Central memory CD4-positive, alpha-beta T cell (primary cell): ENCODE measurements at places on chromosomes 2 and 18.

DNA sequence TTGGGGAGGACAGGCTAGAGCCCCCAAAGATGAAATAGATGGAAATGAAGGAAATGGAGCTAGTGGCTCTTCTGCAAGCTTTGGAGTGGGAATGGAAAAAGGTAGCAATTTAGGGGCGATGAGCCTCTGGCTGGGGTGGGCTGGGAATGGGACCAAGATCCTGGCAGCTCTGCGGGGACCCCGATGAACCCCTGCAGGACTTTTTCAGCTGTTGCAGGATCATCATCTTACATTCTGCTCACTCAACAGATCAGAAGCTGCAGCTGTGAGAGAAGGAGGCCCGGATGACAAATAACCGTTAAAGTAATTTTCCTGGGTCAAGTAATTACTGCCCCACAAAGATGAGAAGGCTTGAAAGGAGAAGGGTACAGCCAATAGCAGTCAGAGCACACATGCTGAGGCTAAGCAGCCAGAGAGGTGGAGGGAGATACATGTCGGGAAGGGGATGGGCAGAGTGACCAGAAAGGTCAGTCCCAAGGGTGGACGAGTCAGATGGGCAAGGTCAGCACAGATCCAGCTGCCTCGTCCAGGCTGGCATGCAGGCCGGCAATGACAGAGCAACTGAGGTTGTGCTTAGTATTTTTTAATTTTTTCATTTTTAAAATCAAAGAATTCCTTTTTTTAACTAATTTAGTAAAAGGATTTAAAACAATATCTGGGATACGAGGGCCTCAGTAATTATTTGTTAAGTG, 245.0 kb upstream of the RAB6C start:
- DNase-seq = no peak

- DNase-seq = no peak
Observed at GRCh38 chr2:128360711-128361110, 42.0 kb upstream of the HS6ST1 start.

DNA sequence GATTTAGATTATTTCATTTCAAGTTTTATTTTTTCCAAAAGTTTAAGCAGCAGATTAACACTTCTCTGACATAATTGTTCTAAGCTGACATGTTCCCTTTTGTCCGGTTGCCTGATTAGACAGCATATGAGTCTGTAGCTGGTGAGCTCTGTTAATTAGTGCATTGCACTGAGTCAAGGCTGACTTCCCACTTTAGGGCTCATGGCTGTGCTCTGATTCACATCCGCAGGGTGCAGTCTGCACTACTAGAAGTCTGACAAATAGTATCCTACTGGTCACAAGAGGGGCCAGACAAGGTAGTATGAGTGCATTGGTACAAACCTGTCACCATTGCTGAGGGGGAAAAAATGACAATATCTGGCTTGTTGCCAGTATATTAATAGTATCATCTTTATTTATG, 443.9 kb upstream of the ZNF804A start:
- no peak for DNase-seq

GRCh38 chr2:147327613-147328012, 517.2 kb upstream of the ACVR2A start:
- no peak for DNase-seq

DNA sequence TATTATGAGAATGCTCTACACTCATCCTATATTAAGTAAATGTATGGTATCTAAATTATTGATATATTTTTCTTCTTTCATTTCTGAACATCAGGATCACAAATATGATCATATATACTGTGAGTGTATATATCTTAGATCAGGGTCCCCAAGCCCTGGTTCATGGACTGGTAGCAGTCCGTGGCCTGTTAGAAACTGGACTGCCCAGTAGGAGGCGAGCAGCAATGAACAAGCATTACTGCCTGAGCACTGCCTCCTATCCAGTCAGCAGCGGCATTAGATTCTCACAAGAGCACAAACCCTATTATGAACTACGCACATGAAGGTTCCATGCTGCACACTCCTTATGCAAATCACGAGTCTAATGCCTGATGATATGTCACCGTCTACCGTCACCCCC, 1247.1 kb upstream of the NXPH2 start:
- no peak for DNase-seq

- no peak for DNase-seq
Observed at GRCh38 chr2:100779908-100780202, 40.1 kb upstream of the NPAS2 start.

- no peak for DNase-seq
Observed at GRCh38 chr2:169012812-169013627, 18.1 kb downstream of the ABCB11 start.

GRCh38 chr2:122193622-122194021, 438.2 kb downstream of the TSN start:
- DNase-seq = no peak

GRCh38 chr18:38940863-38941531, 1375.4 kb upstream of the CELF4 start:
- DNase-seq = peak; percentile 80

DNA sequence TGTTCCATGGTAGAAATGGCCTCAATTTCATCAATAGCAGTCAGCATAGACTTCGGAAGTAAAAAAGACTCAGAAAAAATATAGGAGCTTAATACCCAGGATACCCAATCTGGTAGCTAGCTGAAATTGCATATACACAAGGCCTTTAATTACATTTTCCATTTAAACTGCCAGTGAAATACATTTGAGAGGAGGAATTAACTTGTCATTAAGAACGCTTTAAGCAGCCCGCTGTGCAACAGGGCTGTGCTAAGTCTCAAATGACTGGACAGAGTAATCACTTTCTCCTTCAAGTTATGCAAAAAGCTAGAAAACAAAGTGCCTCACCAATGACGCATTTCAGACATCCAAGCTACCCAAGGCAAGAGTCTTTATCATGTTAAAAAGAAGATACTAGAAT, 558.8 kb downstream of the MBD2 start:
- DNase-seq = no peak

GRCh38 chr2:241788572-241788971, 11.9 kb downstream of the GAL3ST2 start:
- DNase-seq = no peak

GRCh38 chr2:239711911-239712570, 311.2 kb upstream of the HDAC4 start:
- no peak for DNase-seq

GRCh38 chr18:61368001-61368400, 34.8 kb downstream of the CDH20 start:
- no peak for DNase-seq

- DNase-seq = no peak
Observed at GRCh38 chr2:113225263-113226259, 51.8 kb downstream of the PSD4 start.

DNA sequence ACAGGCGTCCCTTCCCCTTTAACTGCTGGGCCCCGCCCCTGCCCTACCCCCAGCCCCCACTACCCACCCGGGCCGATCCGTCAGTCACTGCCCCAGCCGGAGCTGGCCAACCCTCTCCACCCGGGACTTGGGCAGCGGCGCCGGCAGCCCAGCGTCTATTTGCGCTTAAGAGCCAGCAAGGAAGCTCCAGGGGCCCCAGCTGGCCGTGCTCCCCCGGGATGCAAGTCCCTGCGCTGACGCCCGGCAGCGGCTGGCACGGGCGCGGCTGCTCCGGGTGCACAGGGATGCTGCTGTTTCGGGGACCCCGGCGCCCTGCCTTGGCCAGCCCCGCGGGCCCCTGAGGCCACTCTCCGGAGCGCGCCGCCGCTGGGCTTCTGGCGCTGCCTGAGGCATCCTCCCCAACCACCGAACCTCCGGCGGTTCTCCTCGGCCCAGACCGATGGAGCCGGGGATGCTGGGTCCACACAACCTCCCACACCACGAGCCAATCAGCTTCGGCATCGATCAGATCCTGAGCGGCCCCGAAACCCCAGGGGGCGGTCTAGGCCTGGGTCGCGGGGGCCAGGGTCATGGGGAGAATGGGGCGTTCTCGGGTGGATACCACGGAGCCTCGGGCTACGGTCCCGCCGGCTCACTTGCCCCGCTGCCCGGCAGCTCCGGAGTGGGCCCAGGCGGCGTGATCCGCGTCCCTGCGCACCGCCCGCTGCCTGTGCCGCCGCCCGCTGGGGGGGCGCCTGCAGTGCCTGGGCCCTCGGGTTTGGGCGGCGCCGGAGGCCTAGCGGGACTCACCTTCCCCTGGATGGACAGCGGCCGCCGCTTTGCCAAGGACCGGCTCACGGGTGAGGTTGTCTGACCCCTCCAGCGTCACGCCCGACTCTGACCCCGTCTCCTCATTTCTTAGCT, at the start of gene TLX2:
Gene TLX2 (plus strand): TSS at position 83 of the 903 bp plus-strand sequence. CDS start 357 bp downstream, at position 440.
- no peak for DNase-seq

- DNase-seq = no peak
Observed at GRCh38 chr2:230899287-230899686, 25.8 kb downstream of the GPR55 start.

GRCh38 chr2:101740555-101740964, 43.1 kb downstream of the MAP4K4 start:
- no peak for DNase-seq
